Astrocyte (in vitro differentiated cells and primary cell): ENCODE measurements at places on chromosomes 2 and 18. TPM values are rescaled to one million over a fixed set of nuclear protein-coding genes. Genes with fewer than 3 reads are reported as not detected.

RAX gene
- not detected in 2 replicates for total RNA-seq

MRO gene
- total RNA-seq: 0.18 TPM in 1 of 2 replicates, not detected in the other

RGPD4 gene
- not detected in 2 replicates for total RNA-seq

TCF23 gene
- not detected in 2 replicates for total RNA-seq

SP140 gene
- total RNA-seq: 14.1 and 18.5 TPM in 2 replicates

TMEM17 gene
- total RNA-seq: 2.7 and 4.0 TPM in 2 replicates

FOXD4L1 gene
- total RNA-seq: not detected in 2 replicates

IL36G gene
- total RNA-seq: not detected in 2 replicates
